ENCODE measurements at places on chromosomes 4 and X. TPM values are rescaled to one million over a fixed set of nuclear protein-coding genes. Genes with fewer than 3 reads are reported as not detected.

DNA sequence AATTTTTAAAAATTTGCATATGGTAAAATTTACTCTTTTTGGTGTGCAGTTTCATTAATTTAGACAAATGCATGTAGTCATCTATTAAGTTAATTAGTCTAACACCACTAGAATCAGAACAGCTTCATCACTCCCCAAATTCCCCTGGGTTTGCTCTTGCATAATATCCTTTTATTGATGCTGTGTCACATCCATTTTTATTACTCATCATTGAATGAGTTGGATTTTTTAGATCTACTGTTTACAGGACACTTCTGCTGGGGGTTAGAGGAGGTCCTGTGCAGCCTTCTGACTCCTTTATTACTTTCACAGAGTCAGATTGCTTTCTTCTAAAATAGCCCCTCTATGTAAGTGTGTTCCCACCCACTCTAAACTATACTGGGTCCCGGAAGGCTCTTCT is 65.9 kb downstream of the MTHFD2L start:
- no peak overlapping the region for H3K4me3 ChIP-seq
- no peaks in the 10 kb centered on the region for H3K27me3 ChIP-seq
- H3K4me1 ChIP-seq, result peaks cover 5% of the 10 kb centered on the region
- no peak for DNase-seq

DNA sequence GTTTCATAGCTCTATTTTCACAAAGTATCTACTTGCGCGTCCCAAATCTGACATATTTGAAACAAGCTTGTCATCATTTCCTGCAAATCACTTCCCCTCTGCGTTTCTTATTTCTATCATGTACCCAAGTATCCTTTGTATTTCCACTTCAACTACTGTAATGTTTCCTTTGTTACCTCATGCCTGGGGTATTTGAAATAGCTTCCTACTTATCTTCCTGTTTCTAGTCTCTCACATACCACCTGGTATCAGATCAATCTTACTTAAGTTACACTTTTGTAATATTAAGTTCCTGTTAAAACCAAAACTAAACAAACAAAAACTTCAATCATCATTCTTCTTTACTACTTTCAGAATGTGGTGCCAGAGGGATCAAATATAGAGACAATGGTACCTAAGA is 93.6 kb upstream of the SMAD1 start:
- H3K27me3 ChIP-seq, result no peaks in the 10 kb centered on the region
- H3K27ac ChIP-seq, result no peak overlapping the region
- DNase-seq, result no peak
- no peaks in the 10 kb centered on the region for H3K4me1 ChIP-seq
- H3K36me3 ChIP-seq, result no peaks in the 10 kb centered on the region

GRCh38 chr4:41696763-41697162 is 51.8 kb downstream of the PHOX2B start:
- H3K36me3 ChIP-seq, result no peaks in the 10 kb centered on the region
- no peak overlapping the region for H3K27ac ChIP-seq
- H3K4me3 ChIP-seq, result no peak overlapping the region
- H3K4me1 ChIP-seq, result no peaks in the 10 kb centered on the region
- no peak for DNase-seq

The NSG1 gene
- total RNA-seq, result not detected

GRCh38 chr4:103011378-103012025 is 8.0 kb downstream of the SLC9B1 start:
- H3K27me3 ChIP-seq, result no peaks in the 10 kb centered on the region
- no peaks in the 10 kb centered on the region for H3K4me1 ChIP-seq
- no peak for DNase-seq
- H3K4me3 ChIP-seq, result no peak overlapping the region
- H3K27ac ChIP-seq, result no peak overlapping the region

DNA sequence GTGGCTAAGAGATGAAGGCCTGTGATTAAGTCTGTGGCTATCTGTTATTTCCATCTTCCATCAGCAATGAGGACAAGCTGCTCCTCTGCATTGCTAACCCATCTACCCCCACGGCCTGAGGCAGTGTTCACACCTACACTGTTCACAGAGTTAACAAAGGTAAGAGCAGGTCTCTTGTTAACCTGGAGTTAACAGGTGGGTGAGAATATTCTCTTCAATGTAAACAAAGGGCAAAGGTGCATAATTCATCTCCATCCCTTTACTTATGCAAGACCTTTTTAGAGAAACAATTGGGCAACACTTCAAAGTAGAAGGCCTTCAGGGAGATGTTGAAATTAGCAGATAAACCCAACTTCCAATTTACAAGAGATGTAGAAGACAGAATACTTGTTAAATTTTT is 2.8 kb downstream of the SLC35A2 start:
- no peaks in the 10 kb centered on the region for H3K36me3 ChIP-seq
- no peak for DNase-seq
- no peaks in the 10 kb centered on the region for H3K27me3 ChIP-seq
- no peak overlapping the region for H3K27ac ChIP-seq

The CFAP47 gene
- not detected for total RNA-seq

DNA sequence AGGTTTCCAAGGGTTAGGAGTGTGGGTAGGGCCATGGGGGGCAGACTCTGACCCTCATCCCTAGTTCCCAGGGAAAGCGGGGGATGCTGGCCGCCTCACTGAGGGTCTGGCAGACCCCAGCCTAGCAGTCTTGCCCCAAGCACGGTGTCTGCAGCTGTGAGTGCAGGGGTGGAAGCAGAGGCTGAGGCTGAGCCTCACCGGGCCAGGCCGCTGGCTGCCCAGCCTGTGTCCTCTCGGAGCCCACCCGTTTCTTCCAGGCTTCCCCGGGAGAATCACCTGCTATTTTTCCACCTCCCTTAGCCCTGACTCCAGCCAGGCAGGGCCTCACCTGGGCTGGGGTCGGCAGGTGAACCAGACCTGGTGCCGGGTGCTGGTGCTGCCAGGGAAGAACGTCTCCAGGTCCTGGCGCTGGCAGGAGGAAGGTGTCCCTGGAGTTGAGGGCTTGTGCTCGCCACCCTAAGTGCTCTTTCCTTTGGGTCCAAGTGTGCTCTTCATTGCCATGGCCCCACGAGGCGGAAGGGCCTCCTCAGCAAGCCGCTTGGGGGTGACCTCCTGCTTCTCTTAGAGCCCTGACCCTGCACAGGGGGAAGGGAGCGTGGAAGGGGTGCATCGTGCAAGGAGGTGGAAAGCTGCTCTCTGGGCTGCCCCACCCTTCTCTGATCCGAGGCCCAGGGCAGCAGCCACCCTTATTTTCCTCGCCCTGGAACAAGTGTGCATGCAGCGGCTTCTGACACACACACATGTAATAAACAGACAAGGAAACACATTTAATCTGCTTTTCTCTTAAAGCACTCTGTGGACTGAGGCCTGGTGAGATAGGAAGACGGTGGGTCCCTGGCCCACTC is 112.7 kb downstream of the FAM53A start:
- no peaks in the 10 kb centered on the region for H3K27me3 ChIP-seq
- H3K4me3 ChIP-seq, result no peak overlapping the region
- no peaks in the 10 kb centered on the region for H3K36me3 ChIP-seq
- no peak overlapping the region for H3K27ac ChIP-seq
- no peak for DNase-seq

The LEF1 gene
- 55.5 TPM for total RNA-seq

DNA sequence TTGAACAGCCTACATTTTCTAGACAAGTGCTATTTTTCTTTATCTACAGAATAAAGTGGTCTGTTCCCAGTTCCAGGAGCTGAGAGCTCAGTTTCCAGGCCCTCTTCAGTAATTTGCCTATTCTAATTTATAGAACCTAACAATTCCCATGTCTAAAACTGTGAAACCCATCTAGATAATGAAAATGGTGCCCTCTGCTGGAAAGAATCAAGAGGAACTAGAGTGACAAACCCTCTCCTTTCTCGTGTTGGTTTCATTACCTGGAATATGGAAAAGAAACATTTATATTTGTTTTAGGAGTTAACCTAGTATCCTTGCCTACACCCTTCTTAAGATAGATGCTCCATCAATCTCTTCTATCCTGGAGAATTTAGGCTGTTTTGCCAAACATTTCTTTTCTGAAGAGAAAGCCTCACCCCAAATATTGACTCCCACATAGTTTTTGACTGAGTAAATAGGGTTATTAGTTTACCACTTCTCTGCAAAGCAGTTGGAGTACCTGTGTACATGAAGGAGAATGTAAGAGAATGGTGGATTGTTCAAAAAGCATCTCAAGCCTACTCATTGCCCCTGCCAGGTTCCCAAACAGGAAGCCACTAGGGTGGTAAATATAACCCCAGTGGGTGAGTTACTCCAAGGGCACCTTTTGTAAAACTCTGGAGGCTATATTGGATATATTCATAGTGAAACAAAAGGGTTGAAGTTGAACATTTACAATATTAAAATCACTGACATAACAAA is 121.6 kb downstream of the RASL11B start:
- H3K27me3 ChIP-seq, result no peaks in the 10 kb centered on the region
- H3K27ac ChIP-seq, result no peak overlapping the region
- H3K4me1 ChIP-seq, result peaks cover 13% of the 10 kb centered on the region
- DNase-seq, result no peak
- H3K4me3 ChIP-seq, result no peak overlapping the region

GRCh38 chrX:43735534-43735933 is 79.4 kb downstream of the MAOA start:
- no peaks in the 10 kb centered on the region for H3K36me3 ChIP-seq
- H3K27ac ChIP-seq, result no peak overlapping the region
- no peaks in the 10 kb centered on the region for H3K4me1 ChIP-seq
- no peak overlapping the region for H3K4me3 ChIP-seq
- H3K27me3 ChIP-seq, result no peaks in the 10 kb centered on the region
- no peak for DNase-seq

GRCh38 chr4:105495667-105496066 is 21.8 kb upstream of the PPA2 start:
- no peak overlapping the region for H3K27ac ChIP-seq
- H3K36me3 ChIP-seq, result no peaks in the 10 kb centered on the region
- H3K27me3 ChIP-seq, result no peaks in the 10 kb centered on the region
- no peaks in the 10 kb centered on the region for H3K4me1 ChIP-seq
- H3K4me3 ChIP-seq, result no peak overlapping the region
- DNase-seq, result no peak

GRCh38 chr4:1383728-1384591 is 22.3 kb downstream of the NKX1-1 start:
- H3K36me3 ChIP-seq, result no peaks in the 10 kb centered on the region
- no peak overlapping the region for H3K4me3 ChIP-seq
- H3K27me3 ChIP-seq, result no peaks in the 10 kb centered on the region
- no peak overlapping the region for H3K27ac ChIP-seq
- DNase-seq, result no peak

The F8A2 gene
- total RNA-seq, result not detected

GRCh38 chr4:98565681-98566301 is 92.6 kb downstream of the TSPAN5 start:
- H3K27ac ChIP-seq, result no peak overlapping the region
- H3K4me1 ChIP-seq, result no peaks in the 10 kb centered on the region
- H3K4me3 ChIP-seq, result no peak overlapping the region
- no peak for DNase-seq

DNA sequence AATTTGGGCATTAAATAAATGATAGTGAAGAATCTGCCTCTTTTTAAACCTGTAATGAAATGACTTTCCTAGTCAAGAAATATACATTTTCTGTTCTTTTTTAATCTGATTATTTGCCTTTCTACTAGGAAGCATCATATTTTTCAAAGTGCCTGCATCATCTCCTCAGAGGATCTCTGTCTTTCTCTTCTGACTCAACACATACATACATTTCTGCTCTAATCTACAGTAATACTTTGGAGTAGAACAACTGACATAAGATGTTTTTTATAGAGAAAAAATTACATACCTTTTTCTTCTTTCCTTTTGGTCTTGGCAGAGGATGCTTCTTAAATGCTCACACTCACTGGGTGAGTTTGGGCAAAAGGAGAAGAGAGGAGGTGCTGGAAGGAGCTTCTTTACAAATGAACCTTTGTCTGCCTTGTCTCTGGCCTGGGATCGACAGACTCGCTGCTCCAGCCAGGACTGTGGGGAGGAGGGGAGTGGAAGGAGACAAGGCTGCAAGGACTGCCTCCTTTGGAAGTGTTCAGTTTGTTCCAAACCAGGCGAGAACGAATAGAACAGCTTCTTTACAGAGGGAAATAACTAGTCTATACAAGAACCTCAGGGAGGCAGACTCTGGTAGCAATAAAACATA is at the start of gene SCRG1:
SCRG1 (minus strand) TSS at position 338 of the 637 bp plus-strand sequence. CDS start 7,702 bp downstream, outside the sequence.
- H3K4me3 ChIP-seq, result no peak within 1 kb of the TSS
- no peak within 1 kb of the TSS for H3K27ac ChIP-seq
- H3K4me1 ChIP-seq, result no peaks in the 10 kb centered on the region
- H3K27me3 ChIP-seq, result no peaks in the 10 kb centered on the region
- DNase-seq, result no peak

DNA sequence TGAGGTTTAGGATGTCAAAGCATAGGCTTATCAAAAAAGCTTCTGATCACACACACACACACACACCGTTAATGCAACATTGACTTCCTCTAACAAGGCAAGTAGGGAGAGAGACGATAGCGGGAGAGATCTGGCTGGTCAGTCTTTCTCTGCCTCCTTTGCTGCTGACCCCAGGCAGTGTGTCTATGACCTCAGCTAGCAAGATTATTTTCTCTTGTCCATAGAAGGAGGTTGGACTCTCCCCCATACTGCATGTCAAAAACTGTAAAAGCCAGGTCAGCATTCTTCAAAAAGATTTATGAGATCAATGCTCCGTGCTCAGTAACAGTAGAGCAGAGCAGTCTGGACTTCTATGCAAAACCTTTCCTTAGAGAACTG is 63.5 kb upstream of the PGM2 start:
- H3K27me3 ChIP-seq, result no peaks in the 10 kb centered on the region
- no peak for DNase-seq

GRCh38 chrX:120761810-120762209 is 113.9 kb downstream of the CT47B1 start:
- no peaks in the 10 kb centered on the region for H3K36me3 ChIP-seq
- no peak overlapping the region for H3K4me3 ChIP-seq
- no peaks in the 10 kb centered on the region for H3K27me3 ChIP-seq
- H3K4me1 ChIP-seq, result no peaks in the 10 kb centered on the region
- DNase-seq, result no peak

GRCh38 chrX:13087322-13088155 is 43.1 kb upstream of the FAM9C start:
- DNase-seq, result peak; percentile 74
- no peaks in the 10 kb centered on the region for H3K36me3 ChIP-seq
- no peak overlapping the region for H3K4me3 ChIP-seq

DNA sequence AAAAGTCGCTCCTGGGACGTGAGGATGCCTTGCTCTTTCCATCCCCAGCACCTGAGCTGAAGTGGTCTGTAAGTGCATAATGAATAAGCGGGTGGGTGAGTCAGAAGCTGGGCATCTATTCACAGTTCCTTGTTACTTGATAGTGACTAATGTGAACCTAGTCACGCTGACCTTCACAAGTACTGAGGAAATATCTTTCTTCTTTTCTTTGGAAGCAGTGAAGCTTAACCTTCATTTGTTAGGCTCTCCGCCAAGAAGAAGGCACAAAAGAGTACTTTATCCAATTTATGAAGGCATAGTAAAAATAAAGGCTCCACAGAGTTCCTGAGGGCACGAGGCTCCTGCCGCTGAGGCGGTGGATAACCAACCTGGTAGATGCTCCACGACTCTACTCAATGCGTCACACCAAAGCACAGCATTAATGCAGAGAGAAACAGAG is 475.7 kb upstream of the SLIT2 start:
- H3K4me3 ChIP-seq, result no peak overlapping the region
- peaks cover 36% of the 10 kb centered on the region for H3K4me1 ChIP-seq
- peak overlapping the region; percentile 85 for H3K27ac ChIP-seq

DNA sequence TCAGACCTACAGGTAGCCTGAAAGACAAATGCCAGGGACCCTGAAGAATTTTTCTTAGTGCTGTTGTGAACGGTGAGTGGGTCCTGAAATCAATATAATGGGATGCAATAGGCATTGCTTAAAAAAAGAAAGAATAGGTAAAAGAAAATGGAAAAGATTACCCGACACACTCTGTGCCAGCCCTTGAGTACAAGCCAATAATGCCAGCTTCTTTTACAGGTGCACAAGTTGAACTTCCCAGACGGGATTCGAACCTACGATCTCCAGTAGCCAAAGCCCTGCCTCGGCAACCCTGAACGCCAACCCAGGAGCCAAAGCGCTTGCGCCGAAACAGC is 24.7 kb upstream of the GLOD5 start:
- H3K27me3 ChIP-seq, result no peaks in the 10 kb centered on the region
- peaks cover 6% of the 10 kb centered on the region for H3K4me1 ChIP-seq
- H3K4me3 ChIP-seq, result peak overlapping the region; percentile 49
- no peak for DNase-seq
